ENCODE measurements at places on chromosomes 3 and 15.
A peak's percentile ranks its signal among the peaks of the same experiment; 100 is the strongest.

- DNase-seq, result no peak
Observed at GRCh38 chr3:44995142-44995770, 19.2 kb downstream of the EXOSC7 start.

DNA sequence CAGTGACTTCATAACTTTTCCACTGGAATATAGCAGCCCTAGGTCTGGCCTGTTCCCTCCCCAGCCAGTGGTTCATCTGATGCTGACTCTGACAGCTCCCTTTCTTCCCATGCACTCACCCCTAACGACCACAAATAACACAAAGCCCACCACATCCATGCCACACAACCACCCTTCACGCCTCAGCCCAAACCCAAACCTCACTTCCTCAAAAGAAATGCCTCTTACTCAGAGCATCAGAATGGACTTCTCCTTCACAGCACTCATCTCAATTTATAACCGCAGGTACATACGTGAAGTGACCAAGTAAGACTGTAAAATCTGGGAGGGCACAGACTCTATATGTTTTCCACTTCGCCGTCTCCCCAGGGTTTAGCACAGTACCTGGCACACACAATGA is 1.1 kb downstream of the RBSN start:
- peak; percentile 51 for DNase-seq

DNA sequence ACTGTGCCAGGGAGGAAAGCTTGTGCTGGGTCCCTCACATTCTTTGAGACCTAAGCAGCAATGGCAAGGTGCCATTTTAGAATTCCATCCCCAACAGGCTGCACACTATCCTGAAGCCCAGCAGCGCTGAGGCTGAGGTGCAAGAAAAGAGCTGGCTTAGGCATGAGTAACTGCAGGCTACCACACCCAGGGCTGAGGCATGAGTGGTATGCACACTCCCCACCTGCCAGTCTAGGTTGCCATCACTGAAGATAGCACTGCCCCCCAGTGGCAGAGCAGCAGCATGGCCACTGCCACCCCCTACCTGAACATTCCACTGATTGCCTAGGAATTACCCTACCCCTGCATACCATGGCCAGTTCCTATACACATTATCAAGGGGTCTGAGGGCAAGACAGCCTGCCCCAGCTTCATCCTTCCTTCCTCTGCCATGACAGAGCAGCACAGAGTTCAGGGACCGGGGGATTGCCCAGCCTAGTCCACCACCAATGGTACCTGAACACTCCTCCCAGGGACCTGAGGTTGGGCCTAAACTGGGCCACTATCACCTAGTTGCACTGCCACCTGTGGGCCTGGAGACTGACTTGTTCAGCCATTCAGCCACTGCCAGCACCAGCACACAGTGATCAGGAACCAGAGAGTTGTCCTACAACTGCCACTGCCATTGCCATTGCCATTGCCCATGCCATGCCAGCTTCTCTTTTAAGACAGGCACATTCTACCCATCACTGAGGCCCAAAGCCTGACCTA is 129.8 kb downstream of the SATB1 start:
- DNase-seq, result peak; percentile 54

DNA sequence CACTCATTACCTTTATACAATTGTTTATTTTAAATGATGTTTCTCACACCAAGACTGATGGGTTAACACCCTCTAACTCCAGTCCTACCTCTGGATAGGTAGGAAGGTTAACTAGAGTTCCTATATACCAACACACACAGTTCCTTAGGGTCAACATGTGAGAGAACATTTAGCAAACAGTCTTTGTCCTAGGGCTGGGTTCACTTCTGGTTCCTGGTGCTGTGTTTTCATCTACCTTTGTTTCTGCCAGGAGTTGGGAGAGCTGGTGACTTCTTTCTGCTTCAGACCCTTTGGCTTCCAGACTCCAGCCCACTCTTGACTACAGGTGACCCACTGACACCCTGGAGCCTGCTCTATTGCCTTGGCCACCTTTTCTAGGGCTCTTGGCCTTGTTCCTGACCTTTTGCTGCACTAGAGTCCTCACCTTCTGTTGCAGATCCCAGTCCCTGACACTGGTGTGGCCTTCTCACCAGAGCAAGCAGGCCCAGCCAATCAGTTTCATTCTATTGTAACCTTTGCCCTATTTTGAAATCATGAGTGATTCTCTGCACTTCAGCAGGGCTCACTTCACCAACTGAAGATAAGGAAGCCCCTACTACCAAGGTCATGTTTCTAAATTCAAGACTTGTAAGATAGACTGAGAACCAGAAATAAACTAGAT is 50.0 kb upstream of the SECISBP2L start:
- no peak for DNase-seq

DNA sequence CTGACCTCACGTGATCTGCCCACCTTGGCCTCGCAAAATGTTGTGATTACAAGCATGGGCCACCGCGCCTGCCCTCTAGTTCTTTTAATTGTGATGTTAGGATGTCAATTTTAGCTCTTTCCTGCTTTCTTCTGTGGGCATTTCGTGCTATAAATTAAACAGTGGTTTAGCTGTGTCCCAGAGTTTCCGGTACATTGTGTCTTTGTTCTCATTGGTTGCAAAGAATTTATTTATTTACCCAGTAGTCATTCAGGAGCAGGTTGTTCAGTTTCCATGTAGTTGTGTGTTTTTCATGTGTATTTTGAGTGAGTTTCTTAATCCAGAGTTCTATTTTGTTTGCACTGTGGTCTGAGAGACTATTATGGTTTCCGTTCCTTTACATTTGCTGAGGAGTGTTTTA is 30.1 kb downstream of the MYRIP start:
- no peak for DNase-seq

- DNase-seq, result peak; percentile 54
Observed at GRCh38 chr3:42701371-42702065, 1.1 kb downstream of the HHATL start.

GRCh38 chr15:91336687-91337086 is 236.6 kb downstream of the SV2B start:
- no peak for DNase-seq

GRCh38 chr15:27361438-27361837 is 390.5 kb downstream of the GABRG3 start:
- DNase-seq, result no peak

- DNase-seq, result no peak
Observed at GRCh38 chr3:143737065-143737464, 111.2 kb downstream of the SLC9A9 start.

- peak; percentile 34 for DNase-seq
Observed at GRCh38 chr15:66498501-66499386, 1.2 kb upstream of the SNAPC5 start.
